ENCODE measurements at places on chromosomes 4 and X.

DNA sequence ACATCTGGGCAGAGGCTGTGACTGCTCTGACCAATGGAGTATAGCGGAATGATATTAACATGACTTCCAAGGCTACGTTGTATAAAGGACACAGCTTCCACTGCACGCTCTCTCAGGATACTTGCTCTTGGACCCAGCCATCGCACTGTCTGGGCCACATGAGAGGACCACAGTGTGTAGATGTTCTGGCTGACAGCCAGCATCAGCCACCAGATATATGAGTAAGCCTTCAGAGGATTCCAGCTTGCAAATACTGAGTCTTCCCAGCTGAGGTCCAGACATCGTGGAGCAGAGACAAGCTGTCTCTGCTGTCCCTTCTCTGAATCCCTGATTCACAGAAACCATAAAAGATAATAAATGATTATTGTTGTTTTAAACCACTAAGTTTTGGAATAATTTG, 146.8 kb upstream of the USP9X start:
- no peak for DNase-seq

DNA sequence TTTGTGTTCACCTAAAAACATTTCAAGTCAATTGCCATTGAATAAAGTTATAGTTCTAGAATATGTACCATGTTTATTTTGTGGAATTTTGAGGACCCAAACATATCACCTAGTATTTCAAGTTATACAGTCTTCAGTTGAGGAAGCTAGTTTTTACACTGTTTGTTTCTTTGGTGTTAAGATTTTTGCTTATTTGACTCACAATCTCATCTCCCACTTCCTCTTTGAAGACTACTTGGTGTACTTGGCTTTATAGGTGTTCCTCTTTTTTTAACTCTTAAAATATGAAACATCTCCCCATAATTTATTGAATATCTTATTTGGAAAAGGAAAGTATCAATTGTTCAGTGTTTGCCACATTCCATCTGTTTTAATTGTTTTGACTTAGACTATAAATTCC, 675.4 kb downstream of the RAPGEF2 start:
- DNase-seq = no peak

DNA sequence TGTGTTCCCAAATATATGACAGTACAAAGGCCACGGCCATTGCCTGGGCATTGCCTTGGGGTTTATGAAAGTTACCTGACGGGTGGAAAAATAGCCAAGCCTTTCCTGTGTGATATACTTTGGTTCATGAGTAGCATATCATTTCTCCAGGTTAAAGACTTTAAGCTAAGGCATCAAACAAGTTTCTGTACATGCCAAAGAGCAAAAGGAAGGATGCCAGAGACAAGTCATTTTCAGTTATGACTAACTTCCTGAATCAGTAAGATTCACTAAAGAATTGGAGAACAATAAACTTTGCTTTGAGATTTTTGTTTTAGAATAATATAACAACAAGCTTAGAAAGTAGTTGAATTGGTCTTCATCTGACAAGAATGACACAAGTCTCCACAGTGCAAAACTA, 9.7 kb upstream of the GUF1 start:
- no peak for DNase-seq

DNA sequence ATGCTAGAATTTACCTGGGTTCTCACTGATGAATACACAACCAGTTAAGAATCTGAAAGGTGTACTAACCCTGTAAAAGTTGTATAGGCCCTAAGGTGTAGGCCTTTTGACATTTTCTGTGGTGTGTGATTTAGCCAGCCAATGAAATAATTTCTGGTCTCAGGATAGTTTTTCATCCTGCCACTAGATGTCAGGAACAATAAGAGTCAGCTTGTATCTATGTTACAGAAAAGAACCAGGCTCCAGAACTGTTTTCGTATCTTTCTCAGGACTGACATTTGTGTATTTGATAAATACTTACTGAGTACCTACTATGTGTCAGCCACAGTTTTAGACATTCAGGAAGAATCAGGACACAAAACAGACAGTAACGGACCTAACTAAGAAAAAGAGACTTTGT, 673.6 kb upstream of the TENM3 start:
- no peak for DNase-seq

- peak; percentile 12 for DNase-seq
These were observed 944 bp downstream of the SNX25 start for GRCh38 chr4:185210102-185210981.

DNA sequence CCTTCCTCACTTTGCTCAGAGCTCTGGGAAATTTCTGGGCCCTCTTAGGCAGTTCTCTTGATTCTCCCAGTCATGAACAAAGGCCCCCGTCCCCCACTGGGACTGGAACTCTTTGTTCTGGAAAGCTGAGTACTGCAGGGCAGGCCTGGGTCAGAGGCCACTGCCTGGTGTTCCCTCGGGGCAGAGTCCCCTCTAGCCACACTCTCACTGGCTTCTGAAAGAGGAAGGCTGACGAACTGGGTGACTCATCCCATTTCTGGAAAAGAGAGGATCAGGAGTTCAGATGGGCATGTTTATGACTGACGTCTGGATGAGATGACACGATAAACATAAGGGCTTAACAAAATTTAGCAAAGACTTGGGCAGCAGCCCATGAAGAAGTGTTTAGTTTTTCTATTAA, 47.7 kb downstream of the DDX3X start:
- no peak for DNase-seq

GRCh38 chr4:121898150-121898549, 27.9 kb upstream of the BBS7 start:
- no peak for DNase-seq

GRCh38 chr4:8568068-8568668, 12.0 kb upstream of the GPR78 start:
- DNase-seq = no peak

- DNase-seq = no peak
These were observed 20.6 kb downstream of the ZDHHC9 start for GRCh38 chrX:129823115-129823514.

- no peak for DNase-seq
These were observed 237.9 kb downstream of the MAML3 start for GRCh38 chr4:139916041-139916440.

DNA sequence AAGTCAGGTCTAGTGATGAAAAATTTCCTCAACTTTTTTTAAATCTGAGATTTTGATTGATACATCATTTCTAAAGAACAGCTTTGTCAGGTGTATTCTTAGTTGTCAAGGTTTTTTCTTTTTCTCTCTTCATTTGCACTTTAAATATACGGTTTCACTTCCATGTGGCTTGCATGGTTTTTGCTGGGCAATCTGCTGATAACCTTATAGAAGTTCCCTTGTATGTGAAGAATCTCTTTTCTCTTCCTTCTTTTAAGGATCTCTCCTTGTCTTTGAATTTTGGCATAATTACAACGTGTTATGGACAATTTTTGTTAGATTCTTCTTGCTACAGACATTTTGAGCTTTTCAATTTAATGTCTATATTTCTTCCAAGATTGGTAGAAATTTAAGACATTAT, 76.4 kb downstream of the ZNF721 start:
- DNase-seq = no peak

DNA sequence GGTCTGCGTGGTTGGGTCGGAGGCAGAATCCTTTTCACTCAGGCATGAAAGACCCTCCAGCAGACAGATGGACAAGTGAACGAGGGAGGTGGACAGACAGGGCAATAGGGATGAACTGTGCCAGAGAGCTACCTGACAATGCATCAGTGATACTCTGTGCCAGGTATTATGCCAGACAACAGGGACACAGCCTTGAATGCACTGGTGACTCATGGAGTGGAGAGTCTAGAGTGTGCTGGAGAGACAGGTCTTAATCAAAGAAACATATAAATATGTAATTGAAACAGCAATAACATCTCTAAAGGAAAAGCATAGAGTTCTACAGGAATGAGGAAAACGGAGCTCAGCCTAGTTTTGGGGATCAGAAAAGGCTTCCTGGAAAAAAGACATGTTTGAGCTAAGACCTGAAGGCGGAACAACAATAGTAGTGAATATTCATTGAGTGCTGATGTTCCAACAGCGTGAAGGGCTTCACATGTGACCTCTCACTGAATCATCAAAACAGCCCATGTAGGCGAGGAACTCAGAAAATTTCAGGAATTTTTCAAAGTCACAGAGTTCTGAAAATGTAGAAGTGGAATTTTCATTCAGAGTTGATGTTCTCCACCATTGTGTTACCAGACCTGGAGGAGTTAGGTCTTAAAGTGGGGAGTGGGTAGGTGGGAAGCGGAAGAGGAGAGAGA, 20.0 kb upstream of the FGFBP2 start:
- DNase-seq = no peak
